ENCODE measurements at places on chromosomes 1 and 21.
A peak's percentile ranks its signal among the peaks of the same experiment; 100 is the strongest.

- DNase-seq = no peak
Measured at GRCh38 chr1:170668209-170669106, 4.5 kb downstream of the PRRX1 start.

DNA sequence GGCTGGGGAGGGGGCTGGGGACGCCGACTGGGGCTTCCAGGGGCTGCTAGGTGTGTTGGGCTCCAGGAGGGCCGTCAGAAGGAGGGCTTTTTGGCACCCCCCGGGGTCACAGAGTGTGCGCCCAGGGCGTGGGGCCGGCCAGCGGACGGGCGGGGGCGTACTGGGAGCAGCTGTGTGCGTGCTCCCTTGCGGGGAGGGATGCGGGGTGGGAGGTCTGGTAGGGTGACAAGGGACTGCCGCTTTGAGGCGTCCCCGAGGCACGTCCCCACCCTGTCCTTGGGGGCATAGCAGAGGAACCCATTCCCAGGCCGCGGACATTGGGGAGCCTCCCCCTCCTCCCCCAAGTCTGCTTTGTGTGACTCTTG is 1.1 kb downstream of the FOXO6 start:
- DNase-seq = no peak

DNA sequence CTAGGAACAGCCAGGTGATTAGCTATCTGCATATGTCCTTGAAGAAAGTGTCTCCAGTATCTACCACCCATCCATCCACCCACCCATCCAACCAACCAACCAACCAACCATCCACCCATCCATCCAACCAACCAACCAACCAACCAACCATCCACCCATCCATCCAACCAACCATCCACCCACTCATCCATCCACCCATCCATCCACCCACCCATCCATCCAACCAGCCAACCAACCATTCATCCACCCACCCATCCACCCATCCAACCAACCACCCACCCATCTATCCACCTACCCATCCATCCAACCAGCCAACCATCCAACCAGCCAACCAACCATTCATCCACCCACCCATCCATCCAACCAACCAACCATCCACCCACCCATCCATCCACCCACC is 12.1 kb downstream of the C21orf58 start:
- DNase-seq = no peak

GRCh38 chr1:76668046-76668445 is 199.2 kb upstream of the ST6GALNAC5 start:
- DNase-seq = no peak

- DNase-seq = no peak
Measured at GRCh38 chr1:167223144-167224103, 2.7 kb downstream of the POU2F1 start.

DNA sequence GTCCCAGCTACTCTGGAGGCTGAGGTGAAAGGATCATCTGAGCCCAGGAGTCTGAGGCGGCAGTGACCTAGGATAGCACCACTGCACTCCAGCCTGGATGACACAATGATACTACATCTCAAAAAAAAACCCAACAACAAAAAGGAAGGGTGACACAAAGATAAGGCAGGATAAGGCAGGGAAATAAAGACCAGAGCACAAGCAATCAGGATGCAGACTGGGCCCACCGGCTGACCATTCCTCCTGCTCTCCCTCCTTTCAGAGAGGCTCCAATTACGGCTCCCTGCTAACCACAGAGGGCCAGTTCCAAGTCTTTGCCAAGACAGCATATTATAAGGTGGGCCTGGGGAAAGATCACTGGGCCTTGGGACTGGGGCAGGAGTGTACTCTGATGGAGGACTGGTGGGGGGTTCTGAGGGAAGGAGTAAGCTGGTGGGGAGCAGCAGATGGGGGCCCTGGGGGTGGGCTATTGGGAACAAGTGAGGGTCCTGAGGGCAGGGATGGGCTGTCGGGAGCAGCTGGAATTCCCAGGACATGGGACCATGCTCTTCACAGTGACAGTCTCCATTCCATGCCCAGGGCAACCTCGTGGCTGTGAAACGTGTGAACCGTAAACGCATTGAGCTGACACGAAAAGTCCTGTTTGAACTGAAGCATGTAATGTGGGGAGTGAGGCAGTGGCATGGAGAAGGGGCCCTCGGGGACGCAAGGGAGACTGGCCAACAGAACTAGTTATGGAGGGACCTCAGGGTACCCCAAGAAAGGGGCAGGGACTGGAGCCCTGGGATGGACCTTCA is 7.3 kb downstream of the NPR1 start:
- DNase-seq = no peak

DNA sequence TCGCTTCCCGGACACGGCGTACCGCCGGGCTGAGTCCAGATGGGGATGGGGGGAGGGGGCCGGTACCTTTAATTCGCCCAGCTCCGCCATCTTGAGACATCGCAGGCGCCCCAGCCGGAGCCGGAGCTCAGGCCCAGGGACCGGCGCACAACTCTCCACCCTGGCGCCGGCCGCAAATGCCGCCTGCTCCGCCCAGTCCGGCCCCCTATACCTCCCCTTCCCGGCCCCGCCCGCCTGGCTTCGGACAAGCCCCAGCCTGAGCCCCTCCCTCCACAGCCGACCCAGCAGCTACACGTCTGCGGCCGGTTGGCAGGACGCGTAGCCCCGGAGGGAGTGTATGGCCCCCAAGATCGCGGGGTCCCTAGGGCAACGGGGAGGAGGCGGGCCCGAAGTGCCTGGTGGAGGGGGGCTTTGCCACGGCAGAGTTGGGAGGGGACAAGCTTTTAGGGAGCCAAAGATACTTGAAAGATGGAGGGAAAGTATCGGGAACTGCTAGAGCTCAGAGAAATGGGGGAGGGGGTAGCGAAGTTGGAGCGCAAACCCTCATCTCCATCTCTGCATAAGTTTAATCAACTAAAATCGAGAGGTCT is at the start of gene PIAS3:
TSS of gene PIAS3 (minus strand) at position 181 of the 590 bp plus-strand sequence. CDS start at position 90, 91 bp downstream.
- DNase-seq = peak; percentile 82

- no peak for DNase-seq
Measured at GRCh38 chr1:18178111-18178510, 70.5 kb downstream of the IGSF21 start.

DNA sequence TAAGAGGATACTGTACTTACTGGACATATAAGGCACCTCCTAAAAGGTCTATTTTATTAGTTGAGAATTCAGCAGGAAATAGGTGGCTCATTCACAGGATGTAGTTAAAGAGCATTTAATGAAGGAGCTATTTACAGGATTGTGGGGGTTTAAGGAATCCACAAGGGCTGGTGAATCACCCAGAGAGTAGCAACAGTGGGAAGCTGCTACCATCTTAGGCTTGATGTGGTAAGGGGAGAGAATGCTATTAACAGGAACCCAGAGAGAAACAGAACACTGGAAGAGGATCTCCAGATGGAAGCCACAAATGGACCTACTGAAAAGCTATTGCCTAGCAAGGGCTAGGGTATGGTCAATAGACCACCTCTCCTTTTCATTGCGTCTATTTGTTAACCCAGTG is 52.0 kb upstream of the COL11A1 start:
- no peak for DNase-seq

DNA sequence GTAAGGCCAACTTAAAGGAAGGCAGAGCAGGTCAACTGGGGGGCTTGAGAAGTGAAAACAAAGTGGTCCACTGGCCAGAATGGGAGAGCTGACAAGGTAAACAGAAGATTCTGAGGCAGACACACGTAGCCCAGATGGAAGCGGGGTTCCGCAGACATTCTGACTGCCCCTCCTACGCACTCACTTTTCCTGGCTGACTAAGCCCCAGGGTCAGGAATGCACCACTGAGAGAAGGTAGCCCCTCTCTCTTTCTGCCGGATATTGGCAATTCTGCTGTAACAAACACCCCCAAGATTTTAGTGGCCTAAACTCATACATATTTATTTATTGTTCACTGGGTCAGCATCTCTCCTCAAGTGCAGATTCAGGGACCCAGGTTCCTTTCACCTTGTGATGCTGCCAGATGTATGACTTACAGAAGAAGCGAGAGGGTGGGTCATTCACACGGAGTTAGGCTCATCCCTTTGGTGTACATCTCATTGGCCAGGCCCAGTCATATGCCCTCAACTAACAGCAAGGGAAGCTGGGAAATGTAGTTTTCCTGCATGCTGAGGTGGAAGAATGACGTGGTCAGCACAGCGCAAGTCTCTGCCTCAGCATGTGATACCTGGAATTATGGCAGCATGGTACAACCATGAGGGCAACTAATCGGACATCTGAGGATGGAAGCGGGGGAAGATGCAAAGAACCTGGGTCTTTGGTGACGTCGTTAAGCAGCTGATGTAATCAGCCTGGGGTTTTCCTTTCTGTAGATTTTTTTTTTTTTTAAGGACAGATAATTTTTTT is 43.4 kb upstream of the MRPS6 start:
- DNase-seq = no peak

- no peak for DNase-seq
Measured at GRCh38 chr1:219664310-219665029, 51.6 kb upstream of the ZC3H11B start.

DNA sequence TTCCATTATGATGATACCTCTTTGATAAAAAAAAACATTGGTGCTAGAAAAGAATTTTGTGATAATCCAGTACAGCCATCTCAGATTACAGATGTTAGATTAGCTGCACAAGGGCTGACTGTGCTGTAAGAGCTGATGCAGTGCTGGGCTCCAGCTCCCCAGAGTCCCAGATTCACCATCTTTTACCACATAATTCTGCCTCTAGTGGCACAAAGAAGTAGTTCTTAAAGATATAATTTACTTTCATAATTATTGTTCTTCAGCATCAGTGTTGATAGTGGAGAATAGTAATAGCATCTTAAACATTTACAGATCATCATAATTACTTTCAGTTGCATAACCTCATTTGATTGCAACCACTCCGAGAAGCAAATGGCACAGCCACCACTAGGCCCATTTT is 262.1 kb downstream of the BRINP2 start:
- peak; percentile 0 for DNase-seq

Data from AML-193 (cell line).